Breast epithelium (tissue), 4 donors: ENCODE measurements at places on chromosomes 4 and X. TPM values are rescaled to one million over a fixed set of nuclear protein-coding genes. Genes with fewer than 3 reads are reported as not detected.

Gene P2RY4
- 0.64 TPM for total RNA-seq

Gene TNMD
- total RNA-seq, result 7.5 TPM

GRCh38 chrX:97498093-97498492, 614.4 kb downstream of the RPA4 start:
- no peak for DNase-seq

DNA sequence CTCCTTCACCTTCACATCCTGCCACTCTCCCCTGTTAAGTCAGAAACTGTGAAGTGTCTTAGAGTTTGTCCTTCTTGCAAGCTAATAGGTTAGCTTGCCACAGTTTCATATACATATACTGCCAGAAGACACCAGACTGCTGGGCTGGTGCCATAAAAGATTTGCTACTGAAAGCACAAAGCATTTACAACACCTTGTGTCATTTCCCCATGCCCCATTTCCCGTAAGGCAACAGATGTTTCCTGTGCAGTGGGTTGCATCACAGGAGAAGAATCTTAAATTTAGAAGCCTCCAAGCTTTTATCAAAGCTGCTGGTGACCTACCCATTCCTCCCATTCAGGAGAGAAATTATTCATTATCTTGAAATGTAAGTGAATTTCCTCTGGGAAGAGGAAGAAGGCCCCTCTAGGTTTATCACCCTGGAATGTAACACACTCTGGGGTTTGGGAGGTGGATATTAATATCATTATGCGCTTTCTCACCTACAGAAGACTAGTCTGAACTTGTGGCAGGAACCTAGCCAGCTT, 34.5 kb upstream of the RAB33B start:
- peak; percentile 27 for DNase-seq

GRCh38 chr4:13881892-13882291, 254.4 kb upstream of the BOD1L1 start:
- DNase-seq, result no peak
